ENCODE measurements at places on chromosomes 16 and 17.

DNA sequence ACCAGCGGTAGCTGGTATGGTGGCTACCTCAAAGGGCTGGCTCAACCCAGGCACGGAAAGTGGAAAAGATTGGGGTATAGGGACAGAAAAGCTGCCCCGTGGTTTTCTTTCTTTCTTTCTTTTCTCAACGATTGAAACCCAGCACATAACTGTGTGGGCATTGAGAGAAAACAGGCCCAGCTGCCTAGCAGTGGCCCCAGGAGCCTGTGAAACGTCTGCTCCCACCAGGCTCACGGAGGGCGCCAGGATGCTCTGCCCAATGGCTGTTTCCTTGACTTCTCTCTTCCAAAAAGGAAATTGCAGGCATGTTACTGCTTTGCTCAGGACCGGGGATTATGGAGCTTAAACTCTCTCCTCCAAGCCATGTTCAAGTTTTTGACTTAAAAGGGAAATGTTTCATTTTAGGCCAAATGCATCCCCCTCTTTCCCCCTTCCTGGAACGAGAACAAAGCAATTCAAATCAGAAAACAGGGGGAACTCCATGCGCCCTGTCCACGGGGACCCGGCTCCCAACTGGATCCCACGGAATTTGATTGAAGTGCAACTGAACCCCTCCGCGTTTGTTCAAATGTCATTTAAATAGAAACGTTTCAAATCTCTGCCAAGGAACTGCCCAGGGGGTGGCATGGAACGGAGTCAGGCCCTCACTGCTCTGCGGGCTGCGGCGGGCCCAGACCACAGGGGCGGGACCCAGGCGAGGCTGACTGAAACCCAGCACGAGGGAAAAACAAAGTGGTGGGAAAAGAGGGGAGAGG lies 133.5 kb downstream of the RGS9 start:
- no peak for DNase-seq

- peak; percentile 69 for DNase-seq
Measured at GRCh38 chr17:74842599-74843351, 16.9 kb downstream of the GRIN2C start.

- no peak for DNase-seq
Measured at GRCh38 chr16:24731722-24732419, 2.4 kb downstream of the TNRC6A start.

DNA sequence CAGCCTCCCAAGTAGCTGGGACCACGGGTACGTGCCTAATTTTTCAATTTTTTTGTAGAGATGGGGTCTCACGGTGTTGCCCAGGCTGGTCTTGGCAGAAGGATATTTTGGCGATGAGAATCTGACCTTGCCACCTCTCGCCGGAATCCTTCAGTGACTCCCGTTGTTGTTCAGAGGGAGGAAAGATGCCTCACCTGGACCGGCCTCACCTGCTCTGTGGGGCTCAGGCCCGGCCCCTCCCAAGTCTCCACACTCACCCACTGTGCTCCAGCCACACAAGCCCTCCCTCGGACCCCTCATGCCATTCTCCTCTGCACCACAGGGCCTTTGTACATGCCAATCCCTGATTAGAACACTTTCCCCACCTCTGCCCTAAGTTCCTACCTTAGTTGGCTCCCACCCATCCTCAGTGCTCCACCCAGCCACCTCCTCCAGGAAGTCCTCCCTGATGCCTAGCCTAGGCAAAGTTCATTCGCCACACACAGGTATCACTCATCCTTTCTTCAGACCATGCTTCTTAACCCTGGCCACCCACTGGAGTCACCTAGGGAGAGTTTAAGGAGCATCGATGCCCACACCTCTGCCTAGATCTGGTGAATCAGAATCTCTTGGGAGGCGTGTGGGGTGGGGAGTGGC lies 136.1 kb downstream of the GSG1L start:
- DNase-seq: no peak

GRCh38 chr16:86714166-86714565 lies 135.8 kb downstream of the FOXL1 start:
- DNase-seq: no peak
